ENCODE measurements at places on chromosomes 2 and 18.
A peak's percentile ranks its signal among the peaks of the same experiment; 100 is the strongest.

DNA sequence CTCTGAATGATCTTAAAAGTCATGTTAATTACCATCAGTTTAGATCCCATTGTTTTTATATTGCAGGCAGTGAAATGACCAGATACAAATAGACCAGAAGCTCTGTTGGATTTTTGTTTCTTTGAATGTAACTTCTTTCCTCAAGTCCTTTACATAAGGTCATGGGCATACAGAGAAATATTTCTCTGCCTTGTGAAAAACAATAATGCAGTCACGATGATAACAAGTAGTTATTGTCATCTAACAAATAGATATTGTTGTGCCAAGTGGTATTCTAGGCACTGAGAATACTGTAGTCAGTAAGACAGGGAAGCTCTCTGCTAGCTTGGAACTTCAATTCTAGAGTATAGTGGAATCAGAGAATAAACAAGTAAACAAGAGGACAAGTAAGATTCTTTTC is 94.7 kb upstream of the BARD1 start:
- no peak overlapping the region for H3K4me3 ChIP-seq
- H3K27ac ChIP-seq, result no peak overlapping the region
- no peak for DNase-seq
- H3K27me3 ChIP-seq, result no peaks in the 10 kb centered on the region

DNA sequence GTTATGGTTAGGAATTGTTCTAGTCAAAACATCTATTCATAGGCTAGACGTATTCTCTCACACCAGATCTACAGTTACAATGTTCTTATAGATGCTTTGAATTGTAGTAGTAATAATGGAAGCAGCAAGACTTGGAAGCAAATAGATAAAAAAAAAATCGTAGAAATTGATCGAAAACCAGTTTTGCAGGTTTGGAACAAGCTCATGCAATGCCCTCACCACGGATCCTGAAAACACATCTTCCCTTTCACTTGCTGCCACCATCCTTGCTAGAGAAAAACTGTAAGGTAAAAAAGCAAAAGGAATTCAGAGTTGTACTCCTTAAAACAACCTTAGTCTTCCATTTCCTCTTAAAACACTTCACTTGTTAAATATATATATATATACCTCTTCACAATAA is 4.4 kb downstream of the SULT1C4 start:
- DNase-seq, result no peak
- no peak overlapping the region for H3K4me3 ChIP-seq
- H3K36me3 ChIP-seq, result no peaks in the 10 kb centered on the region
- H3K27me3 ChIP-seq, result peaks cover 4% of the 10 kb centered on the region

GRCh38 chr2:152051436-152051835 is 47.4 kb downstream of the CACNB4 start:
- peaks cover 7% of the 10 kb centered on the region for H3K27me3 ChIP-seq
- no peaks in the 10 kb centered on the region for H3K36me3 ChIP-seq
- H3K4me1 ChIP-seq, result no peaks in the 10 kb centered on the region
- DNase-seq, result no peak

- no peaks in the 10 kb centered on the region for H3K4me1 ChIP-seq
- no peak overlapping the region for H3K27ac ChIP-seq
- no peaks in the 10 kb centered on the region for H3K36me3 ChIP-seq
Observed at GRCh38 chr18:55152801-55153200, 193.5 kb upstream of the CCDC68 start.

DNA sequence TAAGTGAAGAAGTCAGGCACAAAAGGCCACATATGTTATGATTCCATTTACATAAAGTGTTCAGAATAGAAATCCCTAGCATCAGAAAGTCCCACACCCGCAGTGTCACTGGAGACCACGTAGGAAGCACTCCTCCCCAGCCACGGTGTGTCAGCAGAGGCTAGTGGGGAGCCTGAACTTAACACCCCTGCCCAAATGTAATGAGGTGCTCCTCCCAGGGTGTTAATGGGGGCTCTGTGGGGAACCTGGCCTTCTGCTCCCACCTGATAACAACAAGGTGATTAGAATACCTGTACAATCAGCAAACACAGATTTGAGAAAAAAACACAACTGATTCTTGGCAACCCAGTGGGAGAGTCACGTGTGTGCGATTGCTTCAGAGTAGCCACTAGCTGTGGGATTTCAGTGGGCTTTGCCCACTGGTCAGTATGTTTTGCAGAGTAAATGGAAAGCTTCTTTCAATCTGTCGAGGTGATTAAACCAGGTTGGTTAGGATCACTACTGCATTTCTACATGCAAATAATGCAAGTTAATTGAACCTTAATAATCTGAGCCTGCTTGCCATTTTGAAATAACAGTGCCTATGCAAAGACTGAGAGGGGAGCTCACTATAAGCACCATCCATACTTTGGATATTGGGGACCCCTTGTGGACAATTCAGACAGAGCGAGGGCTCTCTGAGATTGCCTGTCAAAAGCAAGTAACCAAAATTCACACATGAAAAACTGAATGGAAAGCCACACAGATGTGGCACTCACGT is 20.6 kb upstream of the ATRAID start:
- DNase-seq, result peak; percentile 25
- H3K36me3 ChIP-seq, result no peaks in the 10 kb centered on the region
- H3K27me3 ChIP-seq, result no peaks in the 10 kb centered on the region

Data from activated T-helper 1 cell treated with anti-CD3 and anti-CD28 coated beads, Interleukin-12 subunit alpha, Interleukin-12 subunit beta, Interleukin-2, Interleukin-4 antibody, amounts not matched to agents 30 ng/mL and 10 ng/mL and 1 ng/mL, durations not matched to agents 14 hours and 24 hours and 36 hours (primary cell).